Vein endothelial cell (primary cell): ENCODE measurements at places on chromosomes 2 and 18. TPM values are rescaled to one million over a fixed set of nuclear protein-coding genes. Genes with fewer than 3 reads are reported as not detected.

DOK1 gene
- total RNA-seq = 11.5 and 14.7 TPM in 2 replicates

CHRNA1 gene
- total RNA-seq = 5.4 and 6.2 TPM in 2 replicates

ACVR2A gene
- total RNA-seq = 10.1 and 12.6 TPM in 2 replicates

ELOA2 gene
- total RNA-seq = not detected in 2 replicates

ALK gene
- total RNA-seq = not detected in 2 replicates

RUFY4 gene
- 0.29 TPM in 1 of 2 replicates, not detected in the other for total RNA-seq

CYTIP gene
- total RNA-seq = not detected in 2 replicates

PTGR3 gene
- 8.8 and 17.4 TPM in 2 replicates for total RNA-seq

ENOSF1 gene
- 21.9 and 29.4 TPM in 2 replicates for total RNA-seq

AQP4 gene
- total RNA-seq = not detected in 2 replicates

CNRIP1 gene
- 46.4 and 48.7 TPM in 2 replicates for total RNA-seq

CNTNAP5 gene
- total RNA-seq = not detected in 2 replicates

ELMOD3 gene
- total RNA-seq = 14.2 and 18.6 TPM in 2 replicates

RND3 gene
- 69.8 and 83.6 TPM in 2 replicates for total RNA-seq

FOXD4L1 gene
- total RNA-seq = under 0.01 TPM in 1 of 2 replicates, not detected in the other

SNRNP200 gene
- total RNA-seq = 51.3 and 53.6 TPM in 2 replicates

EMILIN1 gene
- 1.4 and 2.9 TPM in 2 replicates for total RNA-seq

MPP4 gene
- total RNA-seq = 7.5 and 17.1 TPM in 2 replicates

TRIM43B gene
- total RNA-seq = 0.33 TPM in 1 of 2 replicates, not detected in the other

CCDC85A gene
- total RNA-seq = 6.2 and 15.1 TPM in 2 replicates

C2orf80 gene
- not detected in 2 replicates for total RNA-seq

RMC1 gene
- total RNA-seq = 21.6 and 25.4 TPM in 2 replicates

SPP2 gene
- not detected in 2 replicates for total RNA-seq

EGR4 gene
- not detected in 2 replicates for total RNA-seq

FAM161A gene
- total RNA-seq = 0.65 and 1.7 TPM in 2 replicates

KCNE4 gene
- under 0.01 and 0.10 TPM in 2 replicates for total RNA-seq

HNMT gene
- 6.2 and 10.6 TPM in 2 replicates for total RNA-seq

TLX2 gene
- not detected in 2 replicates for total RNA-seq

DYNAP gene
- not detected in 2 replicates for total RNA-seq

ASAP2 gene
- 68.0 and 72.8 TPM in 2 replicates for total RNA-seq

IL36A gene
- total RNA-seq = not detected in 2 replicates

SLC9A2 gene
- total RNA-seq = under 0.01 TPM in 1 of 2 replicates, not detected in the other

GMCL1 gene
- total RNA-seq = 4.9 and 5.4 TPM in 2 replicates

ZNF512 gene
- 23.5 and 44.5 TPM in 2 replicates for total RNA-seq

TET3 gene
- total RNA-seq = 9.3 and 11.4 TPM in 2 replicates

SRD5A2 gene
- total RNA-seq = not detected in 2 replicates

TBR1 gene
- under 0.01 and 0.10 TPM in 2 replicates for total RNA-seq

CPLX4 gene
- total RNA-seq = not detected in 2 replicates

PLA2R1 gene
- total RNA-seq = 13.8 and 32.0 TPM in 2 replicates

EIPR1 gene
- total RNA-seq = 34.3 and 46.5 TPM in 2 replicates

ASTL gene
- total RNA-seq = not detected in 2 replicates

NAT8 gene
- total RNA-seq = not detected in 2 replicates

UGT1A7 gene
- not detected in 2 replicates for total RNA-seq

FRZB gene
- total RNA-seq = under 0.01 TPM in 1 of 2 replicates, not detected in the other

SH3RF3 gene
- 14.3 and 18.3 TPM in 2 replicates for total RNA-seq

SCG2 gene
- total RNA-seq = not detected in 2 replicates

CLEC4F gene
- not detected in 2 replicates for total RNA-seq

POTEI gene
- 0.33 and 0.48 TPM in 2 replicates for total RNA-seq

GCG gene
- total RNA-seq = not detected in 2 replicates
